Stimulated activated CD4-positive, alpha-beta T cell treated with anti-CD3 and anti-CD28 coated beads, Interleukin-2, amount 100 ng/mL, for 24 hours (primary cell): ENCODE measurements at places on chromosomes 7 and 10.

DNA sequence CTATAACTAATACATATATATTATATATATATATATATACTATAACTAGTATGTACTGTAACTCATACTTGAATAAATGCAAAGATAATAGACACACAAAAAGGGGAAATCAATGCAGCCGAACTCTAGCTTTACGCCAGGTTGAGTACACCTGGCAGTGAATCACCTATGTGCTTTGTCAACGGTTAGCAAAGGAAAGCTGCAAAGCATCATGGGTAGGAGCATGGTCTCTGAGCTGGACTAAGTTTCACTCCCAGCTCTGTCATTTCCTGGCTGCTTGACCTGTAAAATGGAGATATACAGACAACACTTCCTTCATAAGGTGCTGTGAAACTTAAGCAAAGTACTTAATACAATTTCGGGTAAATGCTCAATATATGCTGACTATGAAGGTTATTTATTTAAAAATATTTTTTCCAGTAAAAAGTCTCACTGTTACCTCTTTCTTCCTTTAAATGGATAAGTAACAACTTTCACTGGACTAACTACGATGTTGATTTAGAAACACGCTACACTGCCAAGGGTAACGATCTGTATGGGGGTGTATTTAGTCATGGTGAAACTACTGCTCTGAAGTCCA, 61.7 kb upstream of the ITGA8 start:
- no peak for DNase-seq

DNA sequence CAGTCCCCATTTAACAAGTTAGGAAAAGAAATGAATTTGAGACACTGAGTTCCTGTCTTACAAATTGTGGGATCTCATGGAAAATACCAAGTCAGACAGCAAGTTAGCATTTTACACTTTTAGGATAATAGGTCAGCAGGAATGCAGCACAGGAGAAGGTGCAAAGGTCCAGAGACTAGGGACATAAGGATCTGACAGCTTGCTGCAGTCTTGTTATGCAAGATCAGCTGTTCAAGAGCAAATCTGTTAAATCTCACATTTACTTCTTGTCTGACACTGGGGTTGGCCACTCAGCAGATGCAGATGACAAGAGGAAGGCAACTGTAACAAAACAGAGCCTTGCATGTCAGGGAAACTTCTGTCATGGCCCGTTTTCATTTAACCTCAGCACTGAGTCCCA, 239.6 kb downstream of the PHF14 start:
- DNase-seq: no peak

- DNase-seq: peak; percentile 7
Observed at GRCh38 chr10:131815266-131816156, 85.3 kb upstream of the PPP2R2D start.

DNA sequence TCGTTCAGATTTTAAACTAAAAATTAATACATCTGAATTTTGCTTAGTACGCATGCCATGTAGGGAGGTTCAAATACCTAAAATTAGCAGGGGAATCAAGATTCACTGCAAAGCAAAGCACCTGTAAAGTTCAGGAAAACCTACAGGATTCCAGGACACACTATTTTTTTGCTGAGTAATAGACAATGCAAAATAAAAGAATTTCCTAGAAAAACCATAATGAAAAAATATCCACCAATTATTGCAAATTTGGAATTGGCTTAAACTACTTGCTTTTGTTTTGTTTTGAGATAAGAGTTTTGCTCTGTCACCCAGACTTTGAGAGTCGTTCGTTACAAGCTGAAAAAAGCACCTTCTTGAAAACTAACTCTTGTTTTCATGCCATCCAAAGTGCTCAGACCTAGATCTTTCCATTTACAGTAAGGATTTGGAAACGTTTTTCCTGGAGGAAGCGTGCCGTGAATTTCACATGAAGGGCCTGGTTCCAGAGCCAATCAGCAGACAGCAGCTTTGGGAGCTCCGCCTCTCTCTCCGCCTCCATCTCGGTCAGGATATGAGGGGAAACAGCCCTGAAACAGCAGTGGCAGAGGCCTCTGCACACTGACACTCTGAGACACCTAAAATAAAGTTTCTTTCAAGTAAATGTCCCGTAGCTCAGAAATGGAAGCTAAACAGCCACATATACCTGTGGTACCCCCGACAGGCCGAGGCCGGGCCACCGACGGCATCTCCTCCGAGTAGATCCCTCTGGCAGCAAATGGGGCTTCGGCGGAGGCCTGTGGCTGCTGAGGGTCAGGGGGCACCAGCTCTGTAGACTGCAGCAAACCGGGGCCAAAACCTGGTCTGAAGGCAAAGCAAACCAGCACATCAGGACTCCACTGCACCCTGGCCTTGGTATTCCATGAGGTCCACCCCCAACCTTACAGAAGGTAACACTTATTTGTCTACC, 45.9 kb upstream of the ATP6V0A4 start:
- no peak for DNase-seq

DNA sequence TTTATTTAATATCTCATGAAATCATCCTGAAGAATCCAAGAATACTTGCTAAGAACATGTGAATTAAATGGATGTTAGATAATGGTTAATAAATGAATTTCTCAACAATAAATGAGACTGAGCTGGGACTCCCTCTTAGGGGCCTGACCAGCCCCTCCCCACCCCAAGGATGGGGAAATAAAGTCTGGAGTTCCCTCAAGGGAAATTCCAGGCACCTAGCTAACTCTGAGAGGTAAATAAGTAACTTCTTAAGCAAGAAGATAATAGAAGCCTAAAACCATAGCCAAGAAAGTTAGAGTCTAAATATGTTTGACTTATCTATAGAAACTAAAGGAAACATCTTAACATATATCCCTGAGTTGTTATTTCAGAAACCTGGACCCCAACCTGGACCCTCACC, 32.2 kb upstream of the PPP1R9A start:
- DNase-seq: no peak

DNA sequence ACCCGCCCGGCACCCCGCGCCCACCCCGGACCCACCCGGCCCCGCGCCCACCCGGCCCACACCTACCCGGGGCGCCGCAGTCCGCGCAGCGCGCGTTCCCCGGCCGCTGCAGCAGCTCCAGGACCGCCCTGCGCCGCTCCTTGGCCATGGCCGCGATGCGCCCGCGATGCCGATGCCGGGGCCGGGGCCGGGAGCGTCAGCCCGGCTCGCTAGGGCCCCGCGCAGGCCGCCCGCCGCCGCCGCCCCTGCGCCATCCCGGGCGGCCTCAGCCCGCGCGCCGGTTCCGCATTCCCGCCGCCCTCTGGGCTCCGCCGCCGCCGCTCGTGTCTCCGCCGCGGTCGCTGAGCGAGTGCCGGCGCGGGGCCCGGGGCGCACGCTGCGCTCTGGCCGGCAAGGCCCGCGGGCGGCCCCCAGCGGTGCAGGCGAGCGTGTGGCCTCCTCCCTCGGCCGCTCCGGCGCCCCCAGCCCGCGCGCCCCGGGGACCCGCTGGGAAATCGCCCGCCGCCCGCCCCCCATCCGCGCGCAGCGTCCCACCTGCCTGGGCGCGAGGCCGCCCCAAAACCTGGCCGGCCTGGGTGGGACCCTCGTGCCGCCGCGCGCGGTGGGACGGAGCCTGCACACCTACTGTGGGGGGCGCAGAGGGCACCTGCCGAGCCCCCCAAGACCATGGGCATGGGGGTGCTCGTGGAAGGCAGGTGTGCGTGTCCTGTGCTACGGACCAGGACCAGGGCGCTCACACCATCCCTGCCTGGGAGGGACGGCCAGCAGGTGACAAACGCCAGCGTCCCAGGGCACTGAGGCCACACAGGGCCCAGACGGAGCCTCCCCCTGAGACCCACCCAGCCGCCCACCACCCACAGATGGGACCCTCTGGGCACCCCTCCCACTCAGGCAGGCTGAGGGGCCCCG, at the start of gene ADAP1:
TSS of gene ADAP1 (minus strand) at position 351 of the 909 bp plus-strand sequence. CDS start at position 148, 203 bp downstream.
- peak; percentile 59 for DNase-seq

GRCh38 chr7:17939211-17939605, 1.1 kb downstream of the SNX13 start:
- no peak for DNase-seq

DNA sequence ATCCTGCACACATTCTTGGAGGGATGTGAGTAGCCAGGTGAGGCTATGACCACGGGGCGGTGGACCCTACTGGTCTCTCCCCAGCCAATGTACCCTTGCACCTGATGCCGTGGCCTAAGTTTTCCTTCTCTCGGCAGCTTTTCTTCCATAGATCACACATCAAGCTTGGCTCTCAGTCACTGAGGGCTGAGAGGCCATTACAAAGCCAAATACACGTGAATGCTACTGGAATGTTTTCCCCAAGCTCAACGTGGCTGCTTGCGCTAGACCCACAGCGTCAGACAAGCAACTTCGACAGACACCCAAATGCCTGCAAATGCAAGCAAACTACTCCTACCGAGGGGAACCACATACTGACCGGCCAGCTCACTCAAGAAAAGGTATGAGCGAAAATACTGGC, 83.1 kb downstream of the PRPF18 start:
- DNase-seq: no peak
